NCI-H2081 treated with DMSO at 0.1 percent for 48 hours (cell line): ENCODE measurements at places on chromosomes 11 and 22.

- DNase-seq = no peak
Measured at GRCh38 chr11:36376009-36376887, 80.2 kb downstream of the PRR5L start.

DNA sequence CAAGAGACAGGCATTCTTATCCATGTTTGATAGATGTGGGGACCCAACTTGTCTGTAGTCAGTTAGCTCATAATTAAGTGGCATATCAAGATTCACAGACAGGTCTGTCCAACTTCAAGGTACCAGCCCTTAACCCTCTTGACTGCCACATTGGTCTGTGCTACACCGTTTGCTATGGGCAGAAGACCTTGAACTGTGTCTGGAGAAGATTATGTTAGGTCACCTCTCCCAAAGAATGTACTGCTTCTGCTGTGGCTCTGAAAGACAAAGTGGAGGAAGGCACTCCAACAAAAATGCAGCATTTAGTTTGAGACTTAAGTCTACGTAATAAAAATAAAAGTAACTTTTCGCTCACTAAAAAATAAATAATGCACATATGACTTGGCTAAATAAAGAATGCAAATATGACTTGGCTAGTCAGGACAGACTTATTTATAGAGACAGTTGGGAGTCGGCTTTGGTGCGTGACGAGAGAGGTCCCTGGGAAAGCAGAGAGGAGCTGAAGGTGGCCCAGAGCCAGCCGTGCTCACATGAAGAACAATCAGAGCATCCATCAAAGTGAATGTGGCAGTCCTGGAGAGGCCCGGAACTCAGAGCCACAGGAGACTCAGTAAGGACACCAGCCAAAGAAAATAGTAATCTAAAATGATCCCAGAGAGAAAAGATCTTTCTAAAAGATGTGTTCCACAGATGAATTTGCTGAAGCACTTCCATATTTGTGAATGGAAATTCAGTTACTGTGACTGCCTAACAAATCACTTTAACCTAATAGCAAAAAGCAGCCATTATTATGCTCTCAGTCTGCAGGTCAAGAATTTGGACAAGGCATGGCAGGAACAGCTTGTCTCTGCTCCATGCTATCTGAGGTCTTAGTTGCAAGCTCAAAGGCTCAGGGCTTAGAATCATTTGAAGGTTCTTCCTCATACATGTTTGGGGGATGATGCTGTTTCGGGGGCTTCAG is 35.0 kb downstream of the CWC15 start:
- no peak for DNase-seq

- no peak for DNase-seq
Measured at GRCh38 chr11:65524014-65524740, 706 bp upstream of the SCYL1 start.

GRCh38 chr11:81245791-81246190 is 1487.9 kb downstream of the FAM181B start:
- DNase-seq = no peak

GRCh38 chr11:76234021-76234415 is 27.7 kb upstream of the WNT11 start:
- no peak for DNase-seq

DNA sequence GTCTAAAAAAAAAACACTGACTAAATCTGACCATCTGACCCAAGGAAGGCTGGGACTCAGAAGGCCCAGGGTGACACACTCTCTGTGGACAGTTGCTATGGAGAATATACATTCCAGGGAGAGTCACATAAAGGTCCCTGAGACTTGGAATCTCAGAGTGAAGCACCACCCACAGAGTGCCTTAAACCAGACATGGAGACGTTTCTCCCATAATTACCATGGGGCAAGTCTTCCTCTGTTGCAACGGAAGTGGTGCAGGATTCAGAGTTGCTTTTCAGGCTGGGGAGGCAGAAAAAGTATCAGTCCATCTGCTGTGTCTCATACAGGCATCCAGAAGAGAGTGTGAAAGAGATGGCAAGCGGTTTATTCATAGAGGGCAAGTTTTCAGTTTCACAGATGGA is 58.7 kb upstream of the SLN start:
- DNase-seq = no peak

DNA sequence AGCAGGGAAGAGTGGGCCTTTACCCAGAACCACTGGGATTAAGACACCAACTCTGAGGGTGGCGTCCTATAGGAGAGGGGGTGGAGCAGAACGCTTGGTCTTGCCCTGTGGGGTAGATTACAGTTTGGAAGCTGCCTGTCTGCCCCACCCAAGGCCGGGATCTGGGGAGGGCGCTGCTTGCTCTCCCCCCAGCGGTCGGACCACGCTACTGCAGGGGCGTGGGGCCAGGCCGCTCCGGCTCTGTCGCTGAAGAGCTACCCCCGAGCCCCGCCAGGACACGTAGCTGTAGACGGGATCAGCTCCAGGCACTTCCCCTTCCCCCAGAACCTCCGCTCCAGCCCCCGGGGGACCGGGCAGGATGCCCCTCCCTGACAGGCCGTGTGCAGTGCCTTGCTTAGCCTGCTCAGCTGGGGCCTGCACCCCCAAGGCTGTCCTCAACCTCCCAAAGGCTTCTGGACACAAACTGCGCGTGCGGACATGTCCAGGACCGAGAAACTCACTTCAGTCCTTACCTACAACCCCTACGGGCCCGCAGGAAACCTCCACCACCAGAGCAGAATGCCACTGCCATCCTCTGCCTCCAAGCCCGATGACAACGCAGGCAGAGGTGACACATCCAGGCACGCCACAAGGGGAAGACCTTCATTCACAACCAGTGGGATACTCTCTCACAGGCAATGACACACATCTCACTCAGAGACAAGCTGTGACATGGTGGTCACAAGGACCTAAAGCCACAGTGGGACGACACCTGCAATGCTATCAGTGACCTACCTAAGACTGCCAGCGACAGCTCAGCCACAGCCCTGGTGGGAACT is 3.6 kb downstream of the AHNAK start:
- no peak for DNase-seq

- DNase-seq = no peak
Measured at GRCh38 chr11:60814112-60814511, 27.8 kb upstream of the CCDC86 start.

- DNase-seq = no peak
Measured at GRCh38 chr22:40345815-40346184, 500 bp upstream of the ADSL start.

GRCh38 chr11:66918741-66919140 is 39.4 kb downstream of the PC start:
- no peak for DNase-seq

GRCh38 chr11:81913793-81914192 is 819.9 kb downstream of the FAM181B start:
- DNase-seq = no peak

DNA sequence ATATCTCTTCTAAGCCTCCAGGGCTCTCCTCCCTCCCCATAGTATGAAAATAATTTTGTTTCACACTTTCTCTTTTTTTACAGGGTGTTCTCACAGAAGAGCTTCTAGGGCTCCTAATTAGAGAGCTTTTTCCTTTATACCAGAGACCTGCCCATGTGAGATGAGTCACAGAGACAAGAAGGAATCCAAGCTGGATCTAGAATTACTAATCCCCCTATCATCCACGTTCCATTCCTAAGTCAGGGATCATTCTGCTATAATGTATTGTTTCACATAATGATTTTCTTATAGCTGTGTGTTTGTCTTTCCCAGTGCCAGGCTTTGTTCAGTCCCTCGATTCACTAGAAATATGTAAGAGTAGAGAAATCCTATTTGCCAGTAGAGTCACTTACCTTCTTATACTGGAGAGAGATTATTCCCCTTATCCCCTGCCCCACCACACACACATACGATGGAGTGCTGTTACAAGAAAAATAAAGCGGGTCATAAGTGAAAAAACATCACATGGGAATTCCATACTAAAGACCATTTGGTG is 778.3 kb upstream of the LRRC4C start:
- DNase-seq = no peak

DNA sequence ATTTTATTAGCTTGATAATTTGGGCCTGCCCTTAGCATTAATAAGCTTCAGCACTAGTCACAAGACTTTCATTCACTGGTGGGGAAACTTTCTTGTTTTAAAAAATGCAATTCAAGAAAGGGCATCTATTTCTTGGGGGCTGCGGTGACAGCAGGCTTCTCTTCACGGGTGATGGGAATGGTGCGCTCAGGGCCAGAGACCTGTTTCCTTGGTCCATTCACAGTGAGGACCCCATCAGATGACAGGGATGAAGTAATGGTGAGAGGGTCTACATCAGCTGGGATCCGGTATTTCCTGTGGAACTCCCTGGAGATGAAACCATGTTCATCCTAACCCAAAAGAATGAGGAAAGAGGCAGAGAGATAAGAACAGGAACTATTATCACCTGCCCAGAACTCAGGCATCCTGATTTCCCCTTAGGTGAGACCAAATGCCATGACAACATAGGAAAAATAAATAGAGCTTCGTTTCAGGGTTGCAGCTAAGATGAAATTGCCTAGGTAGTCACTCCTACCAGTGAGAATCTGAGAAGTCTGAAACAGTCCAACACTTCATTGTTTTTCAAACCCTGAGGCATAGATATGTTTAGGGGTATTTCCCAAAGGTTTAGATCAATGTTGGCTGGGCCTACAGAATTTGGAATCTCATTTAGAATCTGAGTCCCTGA is 2.8 kb downstream of the CRYAB start:
- no peak for DNase-seq

DNA sequence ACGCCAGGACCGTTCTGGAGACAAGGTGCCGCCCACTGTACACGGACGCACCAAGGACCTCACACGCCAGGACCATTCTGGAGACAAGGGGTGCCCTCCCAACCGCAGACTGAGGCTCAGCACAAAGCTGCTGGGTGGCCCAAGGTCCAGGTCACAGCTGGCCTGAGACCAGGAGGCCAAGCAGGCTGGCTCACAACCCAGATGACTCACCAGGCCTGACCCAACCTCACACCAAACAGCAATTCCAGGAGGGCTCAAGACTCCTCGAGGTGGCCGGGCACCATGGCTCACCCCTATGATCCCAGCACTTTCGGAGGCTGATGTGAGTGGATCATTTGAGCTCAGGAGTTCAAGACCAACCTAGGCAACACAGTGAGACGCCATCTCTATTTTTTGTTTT is 14.8 kb downstream of the BRD1 start:
- no peak for DNase-seq

GRCh38 chr11:121634889-121635288 is 182.1 kb upstream of the SORL1-AS1 start:
- DNase-seq = no peak

GRCh38 chr22:36757668-36758211 is 18.2 kb downstream of the IFT27 start:
- no peak for DNase-seq

DNA sequence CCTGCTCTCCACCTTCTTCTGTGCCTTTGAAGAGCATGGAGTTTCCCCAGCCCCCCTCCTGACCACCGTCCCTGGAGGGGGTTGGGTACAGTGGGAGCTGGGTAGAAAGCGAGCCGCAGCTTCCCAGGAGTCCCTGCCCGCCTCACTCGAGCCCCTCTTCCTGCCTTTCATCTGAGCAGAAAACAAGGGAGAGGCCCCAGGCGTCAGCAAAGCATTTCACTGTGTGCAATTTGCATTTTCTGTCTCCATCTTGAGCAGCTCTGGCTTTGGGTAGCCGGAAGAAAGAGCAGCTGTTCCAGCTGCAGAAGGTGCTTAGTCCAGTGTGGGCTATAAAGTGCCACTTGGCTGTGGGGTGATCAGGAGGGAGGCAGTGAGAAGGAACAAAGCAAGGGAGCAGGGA is 229.7 kb downstream of the CEP164 start:
- DNase-seq = no peak

DNA sequence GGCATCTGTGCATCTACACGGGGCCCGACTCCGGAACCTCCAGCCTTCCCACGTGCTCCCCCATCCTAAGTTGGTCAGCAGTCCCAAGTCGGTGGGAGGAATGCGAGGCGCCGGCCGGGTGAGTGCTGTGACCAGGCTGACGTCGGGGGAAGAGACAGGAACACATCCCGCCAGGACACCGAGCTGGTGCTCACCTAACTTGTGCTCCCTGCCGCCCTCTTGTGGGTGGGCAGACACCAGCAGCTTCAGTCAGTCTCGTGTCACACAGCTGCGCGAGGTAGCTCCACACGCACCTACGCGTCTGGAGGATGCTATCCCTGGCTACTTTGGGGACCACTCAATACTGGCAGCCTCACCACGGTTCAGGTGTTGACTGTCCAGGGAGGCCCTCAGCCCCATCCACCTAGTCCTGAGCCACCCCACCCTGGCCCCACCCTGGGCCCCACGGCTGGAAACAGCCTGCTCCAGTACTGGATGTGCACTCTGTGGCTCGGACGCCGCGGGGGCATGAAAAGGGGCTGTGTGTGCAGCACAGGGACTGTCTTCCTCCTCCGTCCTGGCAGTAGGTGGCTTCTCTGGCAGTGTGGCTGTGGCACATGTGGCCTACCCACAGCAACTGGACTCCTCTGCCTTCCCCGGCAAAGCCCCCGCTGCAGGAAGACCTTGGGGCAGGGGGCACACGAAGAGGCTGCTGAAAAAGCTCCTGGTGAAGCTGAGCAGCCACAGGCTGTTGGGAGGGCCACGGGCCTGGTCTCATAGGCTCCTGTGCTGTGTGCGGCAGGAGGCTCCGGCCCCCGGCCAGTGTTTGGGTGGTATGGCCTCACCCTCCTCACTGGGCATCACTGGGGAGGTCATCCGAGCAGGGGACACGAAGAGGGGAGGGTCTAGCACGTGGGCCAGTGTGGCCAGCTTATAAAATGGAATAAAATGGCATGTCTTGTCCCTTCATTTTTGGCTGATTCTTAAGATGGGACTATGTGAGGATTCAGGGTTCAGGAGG is 11.2 kb upstream of the BID start:
- no peak for DNase-seq

GRCh38 chr22:40258017-40258416 is 80.3 kb downstream of the TNRC6B start:
- DNase-seq = no peak

DNA sequence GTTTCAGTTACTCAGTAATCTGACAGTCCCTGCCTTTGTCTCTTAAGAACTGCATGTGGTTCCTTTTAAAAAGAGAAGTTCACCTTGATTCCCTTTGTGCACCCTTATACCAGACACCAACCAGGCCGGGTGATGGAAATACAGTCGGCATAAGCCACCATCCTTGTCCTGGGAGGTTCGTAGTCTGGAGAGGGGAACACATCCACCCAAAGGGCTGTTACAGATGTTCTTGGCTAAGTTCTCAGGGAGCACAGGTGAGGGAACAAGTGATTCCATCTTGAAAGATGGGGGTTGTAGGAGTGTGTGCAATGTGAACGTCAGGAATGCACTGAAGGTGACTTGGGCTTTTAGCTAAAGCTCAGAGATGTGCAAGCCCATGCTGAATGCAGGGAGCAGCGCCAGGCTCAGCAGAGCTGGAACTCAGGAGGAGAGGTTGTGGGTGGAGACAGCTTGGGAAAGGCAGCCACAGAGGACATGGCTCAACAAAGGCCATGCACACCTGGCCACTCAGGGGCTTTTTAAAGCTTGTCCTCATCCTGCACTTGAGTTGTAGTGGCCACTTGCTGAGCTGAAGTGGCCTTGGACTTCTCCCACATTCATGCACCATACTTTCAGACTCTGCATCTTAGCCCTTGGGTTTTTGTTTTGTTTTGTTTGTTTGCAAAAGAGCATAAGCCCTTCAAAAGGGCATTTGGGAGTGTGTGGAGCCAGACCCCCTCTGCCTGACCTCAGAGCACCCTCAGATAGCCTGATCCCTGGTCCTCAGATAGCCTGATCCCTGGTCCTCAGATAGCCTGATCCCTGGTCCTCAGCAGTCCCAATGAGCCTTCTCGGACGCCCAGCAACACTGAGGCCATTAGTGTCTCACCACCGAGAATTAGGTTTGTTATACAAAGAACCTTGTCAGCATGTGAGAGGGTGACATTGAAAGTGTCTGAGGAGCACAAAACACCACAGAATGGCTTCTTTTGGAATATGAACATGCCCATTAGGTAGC is 12.7 kb upstream of the TMA7B start:
- DNase-seq = no peak
